ENCODE measurements at places on chromosomes 12 and 14. TPM values are rescaled to one million over a fixed set of nuclear protein-coding genes. Genes with fewer than 3 reads are reported as not detected.

Gene SLCO1A2
- not detected for total RNA-seq

Gene TMEM233
- total RNA-seq: not detected

Gene DDX55
- total RNA-seq: 57.4 TPM

Gene MIPOL1
- total RNA-seq: 0.23 TPM

Gene PRPH
- total RNA-seq: not detected

Gene AQP5
- not detected for total RNA-seq

Gene CIDEB
- 6.9 TPM for total RNA-seq

Gene PPFIA2
- total RNA-seq: not detected

Gene KRT3
- 0.09 TPM for total RNA-seq

Gene COX8C
- not detected for total RNA-seq

Gene FICD
- total RNA-seq: 2.3 TPM

Gene ACOT6
- total RNA-seq: not detected

Gene IL31
- total RNA-seq: 0.87 TPM
